ENCODE measurements at places on chromosomes 2 and 18.

DNA sequence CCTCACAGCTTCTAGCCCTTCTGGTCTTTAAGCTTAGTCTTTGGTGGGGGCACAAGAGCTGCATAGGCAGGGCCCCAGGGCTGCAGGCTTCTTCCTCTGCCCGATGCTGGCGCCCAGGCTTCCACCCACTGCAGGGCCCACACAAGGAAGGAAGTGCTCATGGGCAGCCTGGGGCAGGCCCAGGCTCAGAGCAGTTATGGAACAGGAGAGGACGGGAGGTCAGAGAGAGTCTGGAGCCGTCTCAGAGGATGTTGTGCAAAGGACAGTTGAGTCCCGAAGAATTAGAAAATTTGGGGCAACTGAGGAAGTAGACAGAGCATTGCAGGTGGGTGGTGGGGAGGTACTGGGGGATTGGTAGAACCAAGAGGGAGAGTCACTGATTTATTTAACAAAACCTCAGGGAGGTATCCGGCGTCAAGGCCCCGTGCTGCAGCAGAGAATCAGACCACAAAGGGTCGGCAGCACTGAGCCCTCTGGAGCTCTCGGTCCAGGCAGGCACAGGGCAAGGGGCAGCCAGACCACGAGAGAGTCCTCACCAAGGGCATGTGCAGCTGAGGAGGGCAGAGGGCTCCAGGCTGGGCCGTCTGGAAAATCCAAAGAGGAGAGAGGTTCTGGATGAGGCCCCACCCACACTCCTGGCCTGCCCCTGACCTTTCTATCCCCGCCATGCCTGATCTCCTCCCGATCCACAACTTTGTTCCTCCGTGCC, 110.8 kb upstream of the GLI2 start:
- DNase-seq: no peak

DNA sequence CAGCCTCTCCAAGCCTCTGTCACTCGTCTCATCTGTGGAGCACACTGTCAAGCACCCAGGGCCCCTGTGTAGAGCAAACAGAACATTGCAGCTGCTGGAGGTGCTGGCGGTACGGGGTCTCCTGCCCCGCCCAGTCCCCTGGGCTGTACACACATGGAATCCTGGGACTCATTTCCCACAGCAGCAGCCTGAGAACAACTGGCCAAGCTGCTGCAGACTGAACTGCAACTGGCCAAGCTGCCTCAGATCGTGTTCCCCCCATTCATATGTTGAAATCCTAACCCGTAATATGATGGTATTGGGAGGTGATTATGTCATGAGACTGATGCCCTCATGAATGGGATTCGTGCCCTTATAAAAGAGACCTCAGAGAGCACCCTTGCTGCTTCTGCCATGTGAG, 130.5 kb downstream of the NCK2 start:
- DNase-seq: no peak

DNA sequence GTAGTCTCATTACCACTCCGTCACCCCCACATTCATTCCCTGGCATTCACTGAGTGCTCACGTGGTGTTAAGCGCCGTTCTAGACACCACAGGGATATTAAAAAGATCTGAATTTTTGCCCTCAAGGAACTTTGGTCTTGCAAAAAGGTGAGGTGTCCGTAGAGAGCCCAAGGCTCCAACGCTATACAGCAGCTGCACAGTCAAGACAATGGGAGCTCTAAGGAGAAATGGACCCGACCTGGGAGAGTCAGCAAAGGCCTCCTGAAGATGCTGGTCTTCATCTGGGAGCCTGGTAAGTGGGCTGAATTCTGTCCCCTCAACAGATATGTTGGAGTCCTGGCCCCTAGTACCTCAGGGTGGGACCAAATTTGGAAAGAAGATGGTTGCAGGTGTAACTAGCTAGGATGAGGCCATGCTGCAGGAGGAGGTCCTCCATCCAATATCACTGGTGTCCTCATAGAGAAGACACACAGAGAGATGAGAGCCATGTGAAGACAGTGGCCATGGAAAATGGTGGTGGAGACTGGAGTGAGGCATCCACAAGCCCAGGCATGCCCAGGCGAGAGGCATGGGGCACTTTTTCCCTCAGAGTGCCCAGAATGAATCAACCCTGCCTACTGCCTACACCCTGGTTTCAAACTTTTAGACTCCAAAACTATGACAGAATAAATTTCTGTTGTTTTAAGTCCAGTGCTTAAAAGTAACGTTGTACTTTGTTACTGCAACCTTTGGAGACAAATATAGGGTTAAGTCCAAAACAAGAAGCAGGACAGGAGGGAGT, 247.3 kb downstream of the TTC32 start:
- DNase-seq: no peak

GRCh38 chr2:239227661-239228371, 173.0 kb downstream of the HDAC4 start:
- no peak for DNase-seq

- no peak for DNase-seq
Observed at GRCh38 chr18:41594582-41594981, 360.5 kb upstream of the PIK3C3 start.

GRCh38 chr18:42025974-42026625, 71.1 kb downstream of the PIK3C3 start:
- DNase-seq: no peak

Data from cortex of kidney (tissue), 1 donor.